ENCODE measurements at places on chromosomes 11 and 22.
A peak's percentile ranks its signal among the peaks of the same experiment; 100 is the strongest.

DNA sequence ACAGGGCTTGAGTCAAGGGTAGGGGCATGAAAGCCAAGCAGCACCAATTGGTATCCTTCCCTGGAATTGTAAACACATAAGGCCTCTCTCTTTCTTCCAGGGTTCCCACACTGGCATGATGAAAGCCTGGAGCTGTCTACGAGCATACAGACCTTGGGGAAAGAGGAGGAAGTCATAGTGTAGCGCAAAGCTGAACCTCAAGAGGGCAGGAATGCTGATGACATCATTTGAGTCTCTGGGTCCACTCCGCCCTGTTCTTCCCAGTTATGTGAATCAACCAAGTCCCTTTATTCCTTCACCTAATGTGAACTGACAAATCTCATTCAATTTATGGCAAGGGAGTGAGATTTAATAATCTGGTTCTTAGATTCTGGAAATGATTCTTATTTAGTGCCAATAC, 266.4 kb upstream of the NCAM1 start:
- no peak for DNase-seq

GRCh38 chr11:3169255-3170043, 4.3 kb upstream of the OSBPL5 start:
- DNase-seq = no peak

- DNase-seq = no peak
These were observed 936 bp downstream of the CECR2 start for GRCh38 chr22:17370026-17370765.

GRCh38 chr11:19072464-19072863, 11.9 kb upstream of the MRGPRX2 start:
- no peak for DNase-seq

- DNase-seq = no peak
These were observed 5.6 kb upstream of the GLYATL1 start for GRCh38 chr11:58933661-58934060.

- DNase-seq = no peak
These were observed 350.8 kb downstream of the DLG2 start for GRCh38 chr11:85276332-85276731.

DNA sequence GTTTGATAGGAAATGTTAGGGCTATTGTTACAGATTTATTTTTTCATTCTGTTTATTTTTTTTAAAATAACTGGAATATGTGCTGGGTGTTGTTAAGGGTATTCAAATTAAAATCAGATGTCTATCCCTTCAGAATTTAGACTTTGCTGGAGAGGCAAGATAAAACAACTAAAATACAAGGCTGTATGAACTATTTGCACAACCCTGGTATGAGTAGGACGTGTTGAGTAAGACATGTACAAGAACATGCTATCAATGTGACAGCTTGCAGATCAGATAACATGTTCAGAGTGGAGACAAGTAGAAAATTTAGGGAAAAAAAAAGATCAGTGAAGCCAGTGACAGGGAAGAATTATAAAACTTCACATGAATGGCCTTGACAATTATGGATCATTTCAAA, 853.5 kb downstream of the METTL15 start:
- no peak for DNase-seq

GRCh38 chr11:104918113-104918824, 20.0 kb upstream of the CASP12 start:
- no peak for DNase-seq

DNA sequence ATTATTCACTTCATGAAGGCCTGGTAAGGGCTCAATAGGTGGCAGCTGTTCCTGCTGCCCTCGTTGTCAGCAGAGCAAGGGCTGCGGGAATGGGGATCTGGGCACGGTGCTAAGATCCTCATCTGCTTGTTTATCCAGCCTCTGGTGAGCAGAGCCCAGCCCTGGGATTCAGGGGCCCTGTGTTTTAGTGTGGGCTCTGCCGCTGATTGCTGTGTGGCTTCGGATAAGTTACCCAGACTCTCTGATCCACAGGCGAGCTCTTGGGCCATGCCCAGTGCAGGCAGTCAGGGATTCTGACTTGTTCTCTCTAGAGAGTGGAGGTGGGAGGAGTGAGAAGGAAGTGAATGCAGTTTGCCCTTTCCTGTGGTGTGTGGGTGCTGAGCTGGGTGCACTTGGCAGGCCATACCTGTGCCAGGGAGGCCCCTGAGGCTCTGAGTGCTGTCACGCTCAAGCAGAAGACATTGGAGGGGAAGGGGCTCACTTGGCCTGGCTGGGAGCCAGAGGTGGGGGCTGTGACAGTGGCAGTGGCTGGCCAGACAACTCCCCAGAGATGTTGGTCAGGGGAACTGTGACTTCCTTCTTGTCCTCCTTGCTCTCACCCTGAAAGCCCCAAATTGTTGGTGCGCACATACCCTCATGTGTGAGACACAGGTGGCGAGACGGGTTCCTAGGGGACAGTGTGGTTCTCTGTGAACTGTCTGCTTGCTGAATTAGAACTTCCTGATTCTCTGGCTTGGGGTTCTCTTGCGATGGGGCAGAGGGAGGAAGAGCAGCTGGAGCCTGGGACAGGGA, 43.7 kb downstream of the CD82 start:
- DNase-seq = no peak

- DNase-seq = no peak
These were observed 644 bp downstream of the SPTY2D1 start for GRCh38 chr11:18633256-18634139.

- peak; percentile 2 for DNase-seq
These were observed 227.5 kb upstream of the ZC3H12C start for GRCh38 chr11:109865548-109866186.
